ENCODE measurements at places on chromosomes 7 and 10.

DNA sequence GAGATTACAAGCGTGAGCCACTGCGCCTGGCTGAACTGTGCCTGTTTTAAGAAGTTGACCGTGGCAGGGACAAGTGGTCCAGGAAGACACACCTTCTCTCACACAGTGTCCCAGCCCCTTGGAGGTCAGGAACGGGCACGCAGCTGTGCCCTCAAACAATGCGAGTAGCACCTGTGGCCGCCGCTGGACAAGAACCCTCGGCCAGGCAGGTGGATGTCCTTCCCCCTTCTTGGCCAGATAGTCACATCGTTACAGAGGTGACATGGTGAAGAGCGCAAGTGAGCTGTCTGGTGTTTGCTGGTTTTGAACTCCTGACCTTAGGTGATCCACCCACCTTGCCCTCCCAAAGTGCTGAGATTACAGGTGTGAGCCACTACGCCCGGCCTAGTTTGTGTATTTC lies 8.8 kb downstream of the ZFAND2A start:
- DNase-seq: no peak

DNA sequence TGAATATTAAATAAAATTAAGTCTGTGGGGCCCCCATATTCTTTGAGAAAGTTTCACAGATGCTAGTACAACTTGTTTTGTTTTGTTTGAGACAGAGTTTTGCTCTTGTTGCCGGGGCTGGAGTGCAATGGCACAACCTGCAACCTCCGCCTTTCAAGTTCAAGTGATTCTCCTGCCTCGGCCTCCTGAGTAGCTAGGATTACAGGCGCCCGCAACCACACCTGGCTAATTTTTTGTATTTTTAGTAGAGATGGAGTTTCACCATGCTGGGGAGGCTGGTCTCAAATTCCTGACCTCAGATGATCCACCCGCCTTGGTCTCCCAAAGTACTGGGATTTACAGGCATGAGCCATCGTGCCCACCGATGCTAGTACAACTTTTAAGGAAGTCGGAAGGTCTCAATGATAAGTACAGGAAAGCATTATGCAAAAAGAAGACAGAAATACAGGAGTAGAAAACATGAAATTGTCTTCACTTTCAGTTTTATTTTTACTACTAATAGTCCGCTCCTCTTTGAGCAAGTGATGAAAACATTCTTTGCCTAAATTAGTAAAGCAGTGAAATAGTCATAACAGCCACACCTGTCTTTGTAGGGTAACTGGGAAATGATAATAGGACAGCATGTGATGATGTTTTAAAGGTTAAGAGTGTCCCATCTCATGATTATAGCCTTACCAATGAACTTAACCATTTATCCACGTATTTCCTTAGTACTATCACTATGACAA lies 147.5 kb downstream of the SEMA3D start:
- DNase-seq: no peak

GRCh38 chr10:116168745-116169144 lies 104.3 kb downstream of the GFRA1 start:
- DNase-seq: no peak

- no peak for DNase-seq
Observed at GRCh38 chr7:157937406-157937805, 600.6 kb downstream of the DNAJB6 start.

GRCh38 chr10:122754491-122755235 lies 55.0 kb upstream of the C10orf120 start:
- no peak for DNase-seq

- DNase-seq: no peak
Observed at GRCh38 chr10:74969093-74969492, 142.4 kb upstream of the SAMD8 start.
